ENCODE measurements at places on chromosomes 7 and 10.
A peak's percentile ranks its signal among the peaks of the same experiment; 100 is the strongest.

- DNase-seq, result peak; percentile 55
Measured at GRCh38 chr7:157278791-157279724, 57.7 kb upstream of the DNAJB6 start.

GRCh38 chr7:131122394-131122793, 205.3 kb upstream of the MKLN1 start:
- DNase-seq, result no peak

- peak; percentile 66 for DNase-seq
Measured at GRCh38 chr10:102994531-102995295, 76.6 kb downstream of the CNNM2 start.

- DNase-seq, result no peak
Measured at GRCh38 chr10:131618587-131619267, 282.1 kb upstream of the PPP2R2D start.

GRCh38 chr7:20200361-20200760, 16.8 kb downstream of the MACC1 start:
- peak; percentile 23 for DNase-seq

- peak; percentile 41 for DNase-seq
Measured at GRCh38 chr7:128032605-128033235, 1.5 kb upstream of the LRRC4 start.

GRCh38 chr7:135291809-135292253, 58.2 kb downstream of the STRA8 start:
- DNase-seq, result no peak

DNA sequence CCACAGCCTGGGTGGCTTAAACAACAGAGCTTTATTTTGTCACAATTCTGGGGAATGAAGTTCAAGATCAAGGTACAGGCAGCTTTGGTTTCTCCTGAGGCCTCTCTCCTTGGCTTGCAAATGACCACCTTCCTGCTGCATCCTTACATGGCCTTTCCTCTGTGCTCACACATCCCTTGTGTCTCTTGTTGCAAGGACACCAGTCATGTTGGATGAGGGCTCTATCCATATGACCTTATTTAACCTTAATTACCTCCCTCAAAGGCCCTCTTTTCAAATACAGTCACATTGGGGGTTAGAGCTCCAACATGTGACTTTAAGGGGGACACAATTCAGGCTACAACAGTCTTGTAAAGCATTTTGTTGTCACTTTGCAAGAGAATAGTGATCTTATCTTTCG, 65.0 kb upstream of the PLXNA4 start:
- DNase-seq, result no peak

DNA sequence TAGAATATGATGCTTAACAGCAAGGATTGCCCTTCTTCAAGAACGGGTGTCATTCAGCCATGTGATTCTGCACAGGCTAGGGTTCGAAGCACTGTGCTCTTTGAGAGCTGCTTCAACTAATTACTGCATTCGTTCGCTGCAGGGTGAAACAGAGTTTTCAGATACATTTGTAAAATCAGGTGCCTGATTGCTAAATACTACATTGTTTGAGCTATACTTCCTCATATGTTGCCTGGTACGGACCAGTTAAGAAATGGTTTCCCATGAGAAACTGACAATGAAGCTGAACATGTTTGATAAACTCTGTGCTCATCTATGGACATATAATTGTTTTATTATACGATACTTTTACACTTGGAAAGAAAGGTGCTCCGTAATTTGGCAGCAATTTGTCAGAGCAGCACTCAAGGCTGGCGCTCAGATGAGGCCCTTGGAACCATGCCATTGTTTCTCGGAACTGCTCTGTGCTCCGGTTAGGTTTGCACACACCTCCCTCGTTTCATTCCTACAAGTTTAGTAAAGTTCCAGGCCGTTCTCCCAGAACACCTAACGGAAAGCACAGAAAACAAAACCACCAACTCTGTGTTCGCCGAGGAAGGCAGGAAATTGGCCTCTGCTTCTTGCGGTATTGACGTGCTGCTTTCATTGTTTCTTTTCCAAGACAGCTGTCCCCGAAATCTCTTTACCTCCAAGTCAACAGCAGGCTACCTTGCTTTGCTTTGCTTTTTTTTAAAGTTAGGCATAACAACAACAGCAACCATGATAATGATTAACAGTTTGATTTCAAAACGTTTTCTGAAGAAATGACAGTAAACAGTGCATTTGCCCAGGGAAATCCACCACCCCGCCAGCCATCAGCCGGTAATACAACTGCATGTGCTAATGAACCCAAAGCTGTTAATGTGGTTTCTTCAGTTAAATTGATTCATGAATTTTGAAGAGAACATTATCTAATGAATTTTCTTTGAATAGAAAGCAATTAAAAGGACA, 206.9 kb downstream of the EBF3 start:
- DNase-seq, result peak; percentile 60

- DNase-seq, result peak; percentile 77
Measured at GRCh38 chr10:73060738-73061635, 35.7 kb downstream of the P4HA1 start.

GRCh38 chr7:157926107-157926506, 589.3 kb downstream of the DNAJB6 start:
- DNase-seq, result no peak

DNA sequence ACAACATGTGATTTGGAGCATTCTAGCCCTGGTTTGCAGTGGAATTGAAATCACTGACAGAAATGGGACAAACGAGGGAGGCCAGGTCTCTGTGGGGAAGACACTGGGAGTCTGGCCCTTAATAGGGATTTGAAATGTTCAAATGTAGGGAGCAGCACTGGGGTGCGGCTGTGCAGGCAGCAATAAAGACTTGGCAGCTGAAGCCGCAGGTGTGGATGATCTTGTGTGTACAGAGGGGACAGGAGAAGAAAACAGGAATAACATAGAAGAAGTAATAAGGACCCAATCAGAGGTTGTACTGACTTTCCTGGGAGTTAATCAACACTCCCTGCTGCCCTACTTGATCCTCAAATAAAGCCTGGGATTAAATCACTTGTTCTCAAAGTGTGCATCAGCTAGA, 127.6 kb upstream of the PTN start:
- DNase-seq, result no peak

- no peak for DNase-seq
Measured at GRCh38 chr10:70917226-70917625, 28.9 kb upstream of the PCBD1 start.

- DNase-seq, result no peak
Measured at GRCh38 chr10:68103901-68104300, 5.4 kb upstream of the MYPN start.

DNA sequence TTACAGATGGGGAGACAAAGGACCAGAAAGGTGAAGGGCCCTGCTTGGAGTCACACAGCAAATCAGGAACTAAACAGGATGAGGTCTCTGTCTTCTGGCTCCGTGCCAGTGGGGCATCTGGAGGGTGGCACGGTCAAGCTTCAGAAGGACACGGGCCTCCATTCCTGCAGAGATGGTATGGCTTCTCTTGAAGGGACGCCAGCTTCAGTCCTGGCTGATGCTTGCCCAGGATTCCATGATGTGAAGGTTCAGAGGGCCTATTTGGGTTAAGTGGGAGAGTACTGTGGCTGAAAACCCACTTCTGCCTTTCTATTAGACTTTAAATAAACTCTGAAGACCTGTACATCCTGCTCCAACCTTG, 6.1 kb downstream of the RAMP3 start:
- DNase-seq, result no peak

DNA sequence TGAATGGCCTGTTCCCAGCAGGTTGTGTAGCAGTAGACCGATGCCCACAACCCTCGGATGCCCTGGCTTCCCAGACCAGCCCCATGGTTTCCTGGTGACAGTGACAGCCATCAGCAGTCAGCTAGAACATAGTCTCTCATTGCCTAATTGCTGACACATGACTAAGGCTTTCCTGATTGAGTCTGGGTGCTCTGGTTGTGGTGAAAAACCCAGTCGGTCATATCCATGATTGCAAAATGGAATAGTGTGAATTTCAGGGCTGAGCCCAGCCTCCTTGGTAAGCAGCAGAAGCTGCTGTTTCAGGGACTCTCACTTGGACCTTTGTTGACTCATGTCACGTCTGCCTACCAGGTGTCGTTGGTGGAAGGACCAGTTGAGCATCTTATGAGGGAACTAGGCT, 36.6 kb downstream of the POR start:
- peak; percentile 68 for DNase-seq

GRCh38 chr10:62853710-62854109, 37.5 kb upstream of the EGR2 start:
- DNase-seq, result peak; percentile 47

GRCh38 chr10:22704471-22704911, 9.9 kb downstream of the PIP4K2A start:
- DNase-seq, result peak; percentile 84

DNA sequence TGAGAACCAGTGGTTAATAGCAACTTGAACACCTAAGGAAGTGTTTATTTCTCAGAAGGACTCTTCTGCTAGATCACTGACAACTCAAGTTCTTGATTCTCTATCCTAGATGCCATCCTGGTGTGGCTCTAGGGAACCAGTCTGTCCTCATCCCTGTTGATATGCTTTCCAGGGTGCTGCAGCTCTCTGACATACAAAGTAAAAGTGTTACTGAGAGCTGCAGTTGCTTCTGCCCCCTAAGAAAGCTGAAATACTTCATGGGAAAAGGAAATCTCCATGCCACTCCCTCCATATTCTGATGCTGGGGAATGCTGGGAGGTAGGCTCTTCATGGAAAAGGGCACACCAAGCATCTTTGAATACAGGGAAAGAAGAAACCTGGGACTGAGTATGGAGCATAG, 168.1 kb downstream of the KLF6 start:
- DNase-seq, result no peak

DNA sequence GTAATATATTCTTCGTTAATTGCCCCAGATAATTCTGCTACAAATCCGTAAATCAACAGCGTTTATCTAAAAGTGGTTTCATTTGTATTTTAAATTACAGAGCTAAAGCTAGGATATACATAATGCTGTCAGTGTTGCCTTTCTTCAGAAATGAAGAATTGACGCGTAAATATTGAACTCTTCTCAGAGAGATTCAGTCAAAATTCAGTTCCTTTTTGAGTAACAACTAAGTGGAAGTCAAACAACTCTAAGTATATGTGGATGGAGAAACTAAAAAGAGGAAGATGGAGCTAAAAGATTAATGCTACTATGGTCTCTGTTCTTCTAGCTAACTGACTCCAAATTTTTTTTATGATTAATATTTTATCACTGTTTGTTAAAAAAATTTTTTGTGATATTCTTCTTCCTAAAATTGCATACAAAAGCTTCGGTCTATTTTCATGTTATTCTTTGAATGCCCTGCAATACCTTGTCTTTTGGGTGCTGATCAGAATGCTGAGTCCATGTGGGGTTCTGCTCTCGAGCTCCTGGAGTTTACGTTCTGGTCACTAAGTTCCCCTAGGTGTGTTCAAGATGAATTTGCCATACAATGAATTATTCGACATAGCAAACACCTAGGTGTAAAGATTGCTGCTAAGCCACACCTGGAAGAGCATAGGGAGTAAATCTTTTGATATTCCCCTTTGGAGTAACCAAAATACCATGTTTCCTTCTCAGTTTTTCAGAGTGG, 20.7 kb downstream of the MDFIC start:
- peak; percentile 36 for DNase-seq

GRCh38 chr10:101840102-101840684, 3.4 kb downstream of the KCNIP2 start:
- peak; percentile 47 for DNase-seq

- peak; percentile 83 for DNase-seq
Measured at GRCh38 chr10:133357285-133358161, at the start of gene FUOM. Gene FUOM, minus strand, starts transcription at chr10:133358019. Its CDS starts 12 bp downstream, at chr10:133358007.
